CD4-positive, CD25-positive, alpha-beta regulatory T cell (primary cell): ENCODE measurements at places on chromosomes 11 and 22.

- DNase-seq: no peak
Measured at GRCh38 chr11:22084056-22084455, 108.8 kb upstream of the ANO5 start.

GRCh38 chr11:6622261-6623171, 3.3 kb upstream of the TPP1 start:
- DNase-seq: no peak

GRCh38 chr11:115627666-115628460, 123.6 kb upstream of the CADM1 start:
- no peak for DNase-seq

DNA sequence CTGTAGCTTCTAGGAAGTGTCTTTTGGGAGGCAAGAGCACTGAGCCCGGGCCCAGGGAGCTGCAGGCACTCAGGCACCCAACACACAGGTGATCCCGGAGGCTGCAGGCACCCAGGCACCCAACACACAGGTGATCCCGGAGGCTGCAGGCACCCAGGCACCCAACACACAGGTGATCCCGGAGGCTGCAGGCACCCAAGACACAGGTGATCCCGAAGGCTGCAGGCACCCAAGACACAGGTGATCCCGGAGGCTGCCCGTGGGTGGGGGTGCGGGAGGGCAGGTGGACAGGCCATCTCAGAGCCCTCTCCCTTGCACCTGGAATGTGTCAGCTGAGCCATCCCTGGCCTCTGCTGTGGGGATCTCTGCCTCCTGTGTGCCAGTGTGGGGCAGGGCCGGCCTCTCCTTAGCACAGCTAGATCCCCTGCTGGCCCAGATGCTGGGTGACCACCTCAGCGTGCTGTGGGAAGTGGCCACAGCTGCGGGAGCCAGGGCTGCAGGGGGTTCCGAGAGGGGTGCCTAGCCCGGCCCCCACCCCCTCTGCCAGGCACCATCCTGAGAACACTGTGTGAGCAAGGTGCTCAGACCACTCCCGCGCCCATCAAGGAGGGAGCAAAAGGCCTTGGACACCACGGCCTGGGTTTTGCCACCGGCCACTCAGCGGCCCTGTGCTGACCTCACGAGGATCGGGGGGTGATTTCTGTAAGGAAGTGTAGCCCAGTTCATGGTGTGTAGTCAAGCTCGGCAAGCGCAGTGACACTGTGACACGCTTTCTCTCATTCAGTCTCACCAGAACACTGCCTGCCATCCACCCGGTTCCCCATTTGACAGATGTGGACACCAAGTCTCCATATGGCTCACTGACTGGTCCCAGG, 14.2 kb downstream of the MRGPRG start:
- no peak for DNase-seq

GRCh38 chr11:122727101-122727929, 71.8 kb downstream of the UBASH3B start:
- peak; percentile 38 for DNase-seq

- no peak for DNase-seq
Measured at GRCh38 chr11:72230764-72231365, 6.3 kb downstream of the INPPL1 start.

GRCh38 chr11:72685560-72686480, 11.6 kb upstream of the PDE2A start:
- no peak for DNase-seq

DNA sequence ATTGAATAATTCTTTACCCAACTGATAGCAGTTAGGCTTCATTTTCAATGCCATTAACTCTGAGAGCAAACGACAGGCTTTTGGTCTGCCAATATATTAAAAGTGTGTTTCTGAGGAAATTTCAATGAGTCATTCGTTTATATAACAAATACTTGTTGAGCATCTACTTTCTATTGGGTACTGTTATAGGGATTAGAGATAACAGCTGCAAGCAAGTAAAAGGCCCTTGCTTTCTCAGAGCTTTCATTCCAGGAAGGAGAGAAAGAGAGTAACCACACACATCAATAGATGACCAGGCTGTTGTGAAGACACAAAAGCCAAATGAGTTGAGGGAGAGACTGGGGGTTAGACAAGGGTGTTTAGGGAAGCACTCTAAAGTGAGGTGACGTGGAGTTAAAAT, 35.7 kb downstream of the CD44 start:
- peak; percentile 75 for DNase-seq

GRCh38 chr11:110374921-110375320, 54.8 kb upstream of the FDX1 start:
- no peak for DNase-seq

GRCh38 chr11:67504005-67504949, 886 bp downstream of the PITPNM1 start:
- peak; percentile 52 for DNase-seq

GRCh38 chr22:27113211-27113635, 455.8 kb downstream of the MIAT start:
- no peak for DNase-seq

DNA sequence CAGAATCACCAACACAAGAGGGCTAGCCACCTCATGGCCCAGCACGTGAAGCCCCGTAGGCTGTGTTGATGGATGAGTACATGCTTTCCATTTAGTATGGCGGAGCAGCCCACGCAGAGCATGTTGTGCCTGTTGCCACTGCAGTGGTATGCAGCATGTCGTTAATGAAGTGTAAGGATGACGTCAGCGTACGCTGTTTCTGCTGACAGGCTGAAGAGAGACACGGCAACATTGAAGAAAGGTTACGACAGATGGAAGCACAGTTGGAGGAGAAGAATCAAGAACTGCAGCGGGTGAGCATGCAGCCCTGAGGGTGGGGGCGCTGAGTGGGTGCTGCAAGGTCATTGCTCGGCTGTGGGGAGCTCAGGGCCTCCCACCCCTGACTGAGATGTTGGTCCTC, 62.8 kb downstream of the PPFIA1 start:
- no peak for DNase-seq

DNA sequence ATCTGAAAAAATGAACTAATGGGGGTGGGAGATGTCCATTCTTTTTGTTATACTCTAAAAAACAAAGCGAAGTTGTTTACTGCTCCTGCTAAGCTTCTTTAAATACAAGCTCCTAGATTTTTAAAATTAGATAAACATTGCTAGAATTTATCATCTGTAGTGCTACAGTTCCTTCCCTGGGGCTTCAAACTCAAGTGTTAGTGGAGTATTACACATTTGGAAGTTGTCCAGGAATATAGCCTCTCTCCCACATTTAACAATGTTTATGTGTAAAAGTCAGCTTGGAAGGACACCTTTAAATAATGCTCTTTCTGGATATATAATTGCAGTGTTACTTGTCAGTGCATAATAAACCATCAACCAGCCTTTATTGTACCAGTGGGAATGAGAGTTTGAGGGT, 155.5 kb downstream of the SPON1 start:
- DNase-seq: no peak

- DNase-seq: peak; percentile 91
Measured at GRCh38 chr22:31345331-31346254, 553 bp downstream of the PATZ1 start.

DNA sequence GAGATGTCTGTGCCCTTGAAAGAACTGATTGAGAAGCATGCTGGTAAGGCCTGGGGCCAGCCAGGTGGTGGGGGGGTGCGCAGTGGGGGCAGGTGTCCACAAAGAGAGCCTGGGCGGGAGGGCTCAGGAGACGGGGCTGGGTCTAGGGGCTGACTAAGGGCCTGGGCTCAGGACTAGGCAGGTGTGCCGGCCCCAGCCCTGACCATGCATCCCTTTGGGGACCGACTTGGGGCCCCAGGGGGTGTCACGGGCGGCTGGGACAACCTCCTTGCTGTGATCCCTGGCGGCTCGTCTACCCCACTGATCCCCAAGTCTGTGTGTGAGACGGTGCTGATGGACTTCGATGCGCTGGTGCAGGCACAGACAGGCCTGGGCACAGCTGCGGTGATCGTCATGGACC, 4.4 kb downstream of the NDUFV1 start:
- no peak for DNase-seq

- DNase-seq: no peak
Measured at GRCh38 chr22:46902998-46903916, 140.8 kb downstream of the TBC1D22A start.

DNA sequence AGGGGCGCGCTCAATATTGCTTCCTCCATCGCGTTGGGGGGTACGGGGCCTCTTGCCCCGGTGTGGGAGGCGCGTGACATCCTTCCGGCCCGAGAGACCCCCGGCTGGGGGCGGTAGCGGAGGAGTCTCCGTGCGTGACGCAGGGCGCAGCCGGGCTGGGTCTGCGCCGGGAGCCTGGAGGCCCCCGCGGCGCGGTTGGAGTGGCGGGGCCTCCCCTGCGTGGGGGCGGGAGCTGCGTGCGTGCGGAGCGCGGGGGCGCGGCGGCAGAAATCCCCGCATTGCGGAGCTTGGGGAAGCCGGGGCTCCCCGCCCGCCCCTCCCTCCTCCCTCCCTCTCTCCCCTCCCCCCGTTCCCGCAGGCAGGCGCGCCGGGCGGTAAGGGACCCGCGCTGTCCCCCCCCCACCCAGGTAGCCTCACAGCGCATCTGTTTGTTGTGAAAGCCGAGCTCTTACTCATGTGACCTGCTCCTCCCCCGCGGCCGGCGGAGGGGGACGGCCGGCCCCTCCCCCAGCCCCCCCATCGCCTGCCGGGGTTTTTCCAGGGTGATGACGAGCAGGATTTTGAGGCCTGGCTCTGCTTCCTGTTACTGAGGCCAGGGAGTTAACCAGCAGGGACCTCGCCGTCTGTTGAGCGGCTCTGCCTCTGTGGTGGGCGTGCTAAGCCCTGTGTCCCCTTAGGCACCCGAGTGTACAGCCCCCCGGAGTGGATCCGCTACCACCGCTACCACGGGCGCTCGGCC, 1.6 kb downstream of the PIM3 start:
- peak; percentile 73 for DNase-seq

- peak; percentile 24 for DNase-seq
Measured at GRCh38 chr22:42780070-42780540, 59.4 kb upstream of the A4GALT start.

GRCh38 chr11:79167510-79168188, 273.2 kb downstream of the TENM4 start:
- DNase-seq: no peak

- DNase-seq: no peak
Measured at GRCh38 chr11:103898065-103898464, 138.4 kb upstream of the DDI1 start.

DNA sequence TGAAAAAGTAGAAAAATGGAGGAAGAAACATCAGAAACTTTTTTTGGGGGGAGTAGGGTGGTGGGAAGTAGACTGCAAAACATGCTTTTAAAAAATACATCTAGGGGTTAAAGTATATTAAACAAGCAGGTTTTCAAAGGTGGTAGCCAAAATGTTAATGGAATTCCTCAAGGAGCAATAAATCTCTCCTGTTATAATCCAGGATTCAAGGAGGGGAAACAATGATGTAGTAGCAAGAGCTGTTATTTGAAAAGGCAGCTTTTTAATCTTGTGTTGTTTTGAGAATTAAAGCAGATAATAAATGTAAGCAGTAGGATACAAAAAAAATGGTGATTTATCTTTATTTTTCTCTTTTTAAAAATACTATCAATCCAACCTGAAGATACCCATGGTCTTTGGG, 736.5 kb upstream of the CCDC90B start:
- DNase-seq: no peak

DNA sequence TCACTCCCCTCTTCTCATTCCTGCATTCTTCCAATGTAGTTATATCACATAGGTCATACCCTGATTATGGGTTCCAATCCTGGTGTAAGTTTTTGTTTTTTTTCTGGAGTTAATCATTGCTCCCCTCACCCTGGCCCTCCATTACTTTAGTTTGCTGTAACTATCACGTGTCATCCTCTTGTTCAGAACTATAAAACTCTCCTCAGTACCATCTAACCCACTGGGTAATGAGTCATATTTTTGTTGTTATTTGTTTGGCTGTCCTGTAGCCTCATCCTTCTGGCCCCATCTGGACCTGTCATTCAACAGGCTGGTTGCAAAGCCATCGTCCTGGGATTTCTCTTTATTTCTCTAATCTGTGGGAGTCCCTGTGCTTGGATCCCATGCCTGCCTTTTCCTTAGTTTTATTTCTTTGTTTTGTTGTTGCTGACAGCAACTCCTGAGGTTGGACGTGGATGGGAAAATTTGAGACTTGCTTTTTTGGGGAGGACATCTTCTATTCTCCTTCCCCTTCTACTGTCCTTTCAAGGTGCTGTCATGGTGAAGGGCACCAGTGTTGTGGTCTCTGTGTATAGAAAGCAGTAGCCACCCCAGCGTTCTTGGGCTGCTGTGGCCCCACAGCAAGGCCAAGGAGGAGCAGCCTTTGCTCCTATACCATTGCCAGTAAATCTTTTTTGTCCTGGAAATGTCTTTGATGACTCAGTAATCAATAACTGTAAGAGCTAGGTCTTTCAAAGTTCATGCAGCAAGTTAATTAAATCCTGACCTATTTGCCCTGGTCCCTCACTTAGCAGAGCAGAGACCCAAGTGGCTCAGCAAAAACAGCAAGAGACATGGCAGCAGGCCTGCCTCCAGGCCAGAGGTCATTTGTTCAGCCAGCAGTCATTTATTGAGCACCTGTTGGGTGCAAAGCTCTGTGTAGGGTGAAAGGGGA, 82.5 kb downstream of the C22orf31 start:
- DNase-seq: no peak

DNA sequence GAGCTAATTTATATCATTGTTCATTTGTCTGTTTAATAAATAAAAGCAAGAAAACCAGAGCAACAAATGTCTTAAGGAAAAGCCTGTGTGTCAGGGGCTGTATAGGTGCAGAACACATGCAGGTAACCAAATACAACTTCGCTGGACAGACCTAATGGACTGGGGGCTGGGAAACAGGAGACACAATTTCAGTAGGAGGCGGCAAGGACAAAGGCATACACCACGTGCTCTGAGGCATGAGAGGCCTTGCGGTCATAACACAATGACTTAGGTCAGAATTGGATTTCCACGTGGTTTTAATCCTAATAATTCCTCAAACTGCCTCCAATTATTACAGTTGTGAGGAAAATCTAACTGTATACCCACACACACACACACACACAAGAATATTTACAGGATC, 8.7 kb upstream of the GLB1L3 start:
- DNase-seq: no peak

GRCh38 chr11:77705195-77705875, 67.7 kb upstream of the CLNS1A start:
- peak; percentile 35 for DNase-seq

- no peak for DNase-seq
Measured at GRCh38 chr22:21942407-21943343, 10.0 kb downstream of the PPM1F start.

- DNase-seq: no peak
Measured at GRCh38 chr11:10518891-10519290, 22.1 kb downstream of the RNF141 start.

GRCh38 chr11:29612423-29612822, 404.4 kb downstream of the KCNA4 start:
- DNase-seq: no peak

DNA sequence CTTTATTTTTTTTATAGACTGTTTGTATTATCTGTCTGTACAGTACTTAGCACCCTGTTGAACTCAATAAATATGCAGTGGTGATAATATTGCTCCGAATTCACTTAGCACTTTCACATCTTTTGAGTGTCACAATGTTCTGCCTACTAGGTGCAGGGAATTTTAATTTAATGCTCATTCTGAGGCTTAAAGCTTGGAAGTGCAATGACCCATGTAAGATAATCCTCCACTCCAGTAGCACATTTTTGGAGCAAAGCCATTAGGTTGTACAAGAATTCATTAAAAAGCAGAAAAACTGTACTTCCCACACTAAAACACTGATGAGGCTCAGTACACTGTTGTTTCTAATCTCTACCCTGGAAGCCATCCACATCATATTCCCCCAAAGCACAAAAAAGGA, 255.3 kb upstream of the MTNR1B start:
- no peak for DNase-seq

GRCh38 chr11:91673705-91674104, 550.9 kb upstream of the FAT3 start:
- no peak for DNase-seq
